NCI-H1930 (cell line): ENCODE measurements at places on chromosomes 4 and X.

DNA sequence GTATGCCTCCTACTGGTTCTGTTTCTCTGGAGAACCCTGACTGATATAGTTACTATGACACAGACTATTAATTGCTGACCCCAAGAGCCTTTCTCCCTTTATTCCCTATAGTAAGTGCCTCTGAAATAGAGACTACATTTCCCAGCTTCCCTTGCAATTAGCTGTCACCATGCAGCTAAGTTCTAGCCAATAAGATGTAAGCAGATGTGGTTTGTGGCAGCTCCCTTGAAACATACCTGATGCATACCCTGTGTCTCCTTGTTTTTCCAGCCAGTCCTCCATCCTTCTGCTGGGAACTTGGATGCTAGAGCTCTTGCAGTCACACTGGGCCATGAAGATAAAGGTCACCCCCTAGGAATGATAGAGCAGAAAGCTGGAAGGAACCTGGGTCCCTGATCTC lies 9.7 kb upstream of the TMEM165 start:
- no peak for DNase-seq

DNA sequence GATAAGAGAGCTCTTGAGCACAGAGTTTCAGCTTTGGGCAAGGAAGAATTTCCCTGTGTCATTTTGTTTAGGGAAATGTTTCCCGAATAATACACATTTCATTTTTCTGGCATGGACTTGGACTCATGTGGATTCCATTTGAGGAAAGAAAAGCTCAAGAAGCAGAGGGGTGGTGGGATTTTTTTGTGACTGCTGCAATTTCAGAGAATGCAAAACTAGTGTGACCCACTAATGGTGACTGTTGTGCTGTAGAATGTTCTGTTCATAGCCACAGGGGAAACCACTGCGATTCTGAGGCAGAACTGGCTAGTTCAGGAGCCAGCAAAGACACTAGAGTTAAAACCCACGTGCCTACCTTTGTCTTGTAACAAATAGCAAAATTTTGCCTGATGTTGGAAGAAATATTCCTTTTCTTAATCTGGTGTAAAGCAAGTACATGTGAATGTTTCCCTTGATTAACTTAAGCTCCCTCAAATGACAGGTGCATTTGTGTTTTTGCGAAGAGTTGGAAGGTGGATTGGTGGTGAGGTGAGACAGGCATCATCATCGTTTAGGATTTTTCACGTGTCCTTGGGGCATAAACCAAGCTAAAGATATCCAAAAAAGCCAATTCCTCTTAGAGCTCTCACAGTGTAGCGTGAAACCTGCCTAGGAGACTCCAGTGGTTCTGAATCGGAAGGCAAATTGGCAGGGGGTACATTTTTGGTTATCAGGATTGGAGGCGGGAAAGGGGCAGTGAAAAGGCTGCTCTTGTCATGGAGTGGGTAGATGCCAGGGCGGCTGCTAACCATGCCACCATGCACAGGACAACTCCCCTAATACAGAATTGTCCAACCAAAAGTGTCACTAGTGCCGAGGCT lies 38.0 kb upstream of the FAM9C start:
- no peak for DNase-seq

DNA sequence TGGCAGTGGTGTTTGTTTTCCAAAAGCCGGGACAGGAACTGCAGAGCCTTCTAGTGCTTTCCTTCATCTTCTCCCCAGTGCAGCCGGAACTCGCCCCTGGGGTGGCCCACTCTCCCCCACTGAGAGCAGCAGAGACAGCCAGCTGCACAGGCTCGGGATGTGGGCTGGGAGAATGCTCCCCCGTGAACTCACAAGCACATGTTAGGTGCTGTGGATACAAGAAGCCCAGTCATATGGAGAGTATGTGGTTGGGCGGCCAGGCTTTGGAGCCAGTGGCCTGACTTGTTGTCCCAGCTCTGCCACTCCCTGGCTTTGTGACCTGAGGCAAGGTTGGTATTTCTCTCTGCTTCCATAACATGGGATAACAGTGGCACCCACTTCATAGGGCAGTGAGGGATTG lies 9.4 kb upstream of the KIAA0232 start:
- DNase-seq, result no peak

- no peak for DNase-seq
Measured at GRCh38 chr4:52550186-52550585, 108.9 kb downstream of the USP46 start.

GRCh38 chr4:162497564-162498167 lies 333.9 kb upstream of the FSTL5 start:
- peak; percentile 4 for DNase-seq

DNA sequence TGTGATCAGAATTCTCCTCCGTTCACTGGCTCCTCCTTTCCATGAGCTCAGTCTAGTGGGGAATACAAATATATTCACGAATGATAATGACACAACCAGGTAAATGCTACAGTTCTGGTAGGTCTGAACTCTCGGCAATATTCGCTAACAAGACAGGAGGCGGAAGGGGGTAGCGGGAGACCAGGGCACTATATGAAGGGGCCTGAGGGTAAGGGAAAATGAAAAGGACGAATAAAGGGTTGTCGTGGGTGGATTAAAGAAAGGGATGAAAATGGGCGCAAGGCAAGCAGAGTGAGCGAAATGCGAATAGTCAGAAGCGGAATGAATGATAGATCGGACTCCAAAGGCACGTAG lies 743 bp downstream of the NKAP start:
- no peak for DNase-seq

- no peak for DNase-seq
Measured at GRCh38 chrX:119638725-119639471, 32.7 kb upstream of the NKRF start.

GRCh38 chr4:121049072-121049599 lies 23.2 kb downstream of the NDNF start:
- no peak for DNase-seq

GRCh38 chr4:114062499-114062898 lies 83.1 kb upstream of the ARSJ start:
- no peak for DNase-seq

- no peak for DNase-seq
Measured at GRCh38 chrX:46559062-46559461, 13.8 kb upstream of the ZNF674 start.

DNA sequence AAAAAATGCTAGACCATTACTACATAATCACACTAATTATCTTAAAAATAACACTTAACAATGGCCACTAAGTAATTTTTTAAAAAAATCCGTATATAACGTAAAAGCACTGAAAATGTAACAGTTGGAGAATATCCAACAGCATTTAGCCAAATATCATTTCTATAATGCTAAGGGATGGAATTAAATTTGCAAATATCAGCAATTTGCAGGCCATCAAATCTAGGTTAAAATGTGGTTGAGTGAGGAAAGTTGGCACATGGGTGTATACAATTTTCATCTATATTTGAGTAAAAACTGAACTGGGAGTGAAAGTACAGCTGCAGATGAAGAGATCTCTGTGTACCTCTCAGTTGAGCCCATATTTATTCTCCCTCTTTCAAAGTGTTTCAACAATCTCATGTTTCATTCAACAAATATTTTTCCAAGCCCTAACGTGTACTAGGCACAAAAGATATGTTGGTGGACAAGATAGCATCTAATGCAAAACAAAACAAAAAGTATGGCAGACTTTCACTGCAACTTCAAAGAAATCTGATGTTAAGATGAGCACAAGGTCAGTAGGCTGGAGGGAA lies 63.0 kb downstream of the MBNL3 start:
- DNase-seq, result no peak

DNA sequence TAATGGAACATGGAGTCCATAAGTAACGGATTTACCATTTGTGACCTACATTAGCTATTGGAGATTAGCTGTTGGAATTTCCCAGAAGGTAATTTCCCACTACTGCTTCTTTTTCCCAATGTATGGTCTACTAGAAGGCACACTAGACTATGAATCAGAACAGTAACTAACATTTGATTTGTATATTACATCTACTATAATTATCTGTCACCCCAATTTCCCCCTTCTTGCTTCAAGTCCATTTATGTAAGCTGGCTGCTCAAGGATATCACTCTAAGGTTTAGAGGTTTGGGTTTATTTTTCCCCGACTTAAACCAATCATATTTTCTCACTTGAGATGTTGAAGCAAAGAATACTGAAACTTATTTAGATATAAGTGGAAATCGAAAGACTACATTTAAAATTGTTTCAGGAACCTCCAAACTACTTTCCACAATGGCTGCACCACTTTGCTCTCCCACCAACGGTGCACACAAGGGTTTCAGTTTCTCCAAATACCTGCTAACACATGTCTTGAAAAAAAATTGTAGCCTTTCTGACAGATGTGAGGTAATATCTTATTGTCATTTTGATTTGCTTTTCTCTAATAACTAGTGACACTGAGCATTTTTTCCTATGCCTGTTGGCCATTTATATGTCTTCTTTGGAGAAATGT lies 33.3 kb upstream of the H2AZ1 start:
- no peak for DNase-seq

GRCh38 chr4:86482306-86483172 lies 111.6 kb upstream of the PTPN13 start:
- no peak for DNase-seq

- DNase-seq, result no peak
Measured at GRCh38 chr4:23861897-23862296, 27.9 kb downstream of the PPARGC1A start.

DNA sequence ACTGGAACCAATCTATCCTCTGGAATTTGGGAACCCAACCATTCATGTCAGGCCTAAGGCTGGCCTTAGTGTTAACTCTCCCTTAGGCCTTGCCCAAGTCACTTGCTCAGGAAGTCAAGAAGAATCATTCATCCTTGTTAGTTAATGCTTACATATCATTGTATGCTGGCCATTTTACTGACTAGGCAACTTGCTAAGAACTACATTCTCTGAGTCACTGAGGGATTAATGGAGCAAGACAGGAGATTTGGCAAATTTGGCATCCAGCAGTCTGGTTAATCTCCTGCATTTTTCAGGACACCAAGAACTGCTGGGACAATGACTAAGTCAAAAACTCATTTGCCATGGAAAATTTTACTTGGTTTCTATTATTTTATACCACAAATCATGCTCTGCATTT lies 115.8 kb upstream of the DDIT4L start:
- no peak for DNase-seq

DNA sequence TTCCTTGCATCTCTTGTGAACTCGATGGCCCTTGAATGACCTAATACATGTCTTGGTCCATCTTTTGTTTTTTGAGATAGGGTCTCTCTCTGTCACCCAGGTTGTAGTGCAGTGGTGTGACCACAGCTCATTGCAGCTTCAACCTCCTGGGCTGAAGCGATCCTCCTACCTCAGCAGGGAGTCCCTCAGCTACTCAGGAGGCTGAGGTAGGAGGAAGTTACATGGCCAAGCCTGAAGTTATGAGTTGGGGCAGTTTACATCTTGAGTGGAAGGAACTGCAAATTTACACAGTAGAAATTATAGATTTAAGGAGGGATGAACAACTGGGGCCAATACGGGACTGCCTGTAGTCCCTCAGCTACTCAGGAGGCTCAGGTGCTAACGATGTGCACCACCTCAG lies 97.2 kb upstream of the METTL14 start:
- no peak for DNase-seq

DNA sequence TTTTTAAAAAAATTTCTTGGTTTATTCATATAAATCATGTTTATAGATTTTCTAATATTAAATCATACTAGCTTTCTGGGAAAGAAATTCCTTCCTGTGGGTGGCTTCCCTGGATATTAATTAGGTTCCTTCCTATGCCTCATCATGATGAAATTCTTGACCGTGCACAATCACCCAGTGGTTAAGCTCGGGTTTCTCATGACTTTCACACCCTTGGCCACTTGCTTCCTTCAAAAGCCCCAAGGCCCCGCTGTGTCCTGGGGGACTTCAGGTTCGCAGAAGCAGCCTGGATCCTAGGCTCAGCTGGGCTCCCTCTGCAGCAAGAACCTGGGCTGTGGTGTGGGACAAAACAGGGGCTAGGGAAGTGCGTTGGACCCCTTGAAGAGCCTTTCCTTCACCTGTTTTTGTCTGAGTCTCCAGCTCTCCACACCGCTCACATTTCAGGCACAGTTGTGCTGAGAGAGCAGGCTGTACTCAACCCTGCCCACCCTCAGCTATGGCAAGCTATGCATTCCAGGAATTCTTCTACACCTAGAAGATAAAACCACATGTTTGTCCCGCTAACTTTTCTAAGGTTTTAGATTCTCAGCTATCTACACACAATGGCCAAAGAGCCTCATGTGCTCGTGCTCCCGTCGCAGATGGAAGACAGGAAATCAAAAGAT lies 48.9 kb upstream of the TMSB15B start:
- no peak for DNase-seq
